ENCODE measurements at places on chromosomes 12 and 14.

DNA sequence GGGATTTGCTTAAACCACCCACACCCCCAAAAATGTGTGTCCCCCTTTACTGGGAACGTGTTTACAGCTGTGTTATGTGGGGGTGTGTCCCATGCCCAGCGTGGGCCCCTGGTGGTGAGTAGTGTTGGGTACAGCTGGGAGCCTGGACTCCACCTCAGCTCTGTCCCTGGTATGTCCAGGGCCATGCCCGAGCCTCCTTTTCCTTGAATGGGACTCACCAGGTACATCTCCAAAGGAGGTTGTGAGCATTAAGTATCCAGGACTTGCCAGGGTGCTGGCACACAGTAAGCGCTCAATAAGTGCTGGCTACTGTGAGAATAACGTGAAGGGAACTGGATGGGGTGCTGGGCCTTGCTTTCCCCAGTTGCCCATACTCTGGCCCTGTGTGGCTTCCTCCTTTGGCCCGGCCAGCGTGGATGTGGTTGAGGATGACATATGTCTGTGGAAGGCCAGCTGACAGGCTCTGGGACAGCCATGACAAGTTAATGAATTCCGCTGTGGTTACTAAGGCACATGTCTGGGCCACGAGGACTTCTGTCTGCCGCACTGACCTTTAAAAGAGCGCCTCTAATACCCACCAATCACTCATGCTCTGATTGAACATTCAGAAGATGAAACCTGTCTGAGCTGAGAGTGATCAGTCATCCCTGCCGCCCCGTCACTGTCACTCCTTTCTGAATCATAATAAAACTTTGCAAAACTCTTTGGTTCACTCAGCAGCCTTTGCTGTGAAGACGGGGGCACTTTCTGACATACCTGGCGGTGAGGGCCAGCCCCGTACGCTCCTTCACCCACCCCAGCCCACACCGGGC is 74.7 kb downstream of the DIO3 start:
- DNase-seq = no peak

DNA sequence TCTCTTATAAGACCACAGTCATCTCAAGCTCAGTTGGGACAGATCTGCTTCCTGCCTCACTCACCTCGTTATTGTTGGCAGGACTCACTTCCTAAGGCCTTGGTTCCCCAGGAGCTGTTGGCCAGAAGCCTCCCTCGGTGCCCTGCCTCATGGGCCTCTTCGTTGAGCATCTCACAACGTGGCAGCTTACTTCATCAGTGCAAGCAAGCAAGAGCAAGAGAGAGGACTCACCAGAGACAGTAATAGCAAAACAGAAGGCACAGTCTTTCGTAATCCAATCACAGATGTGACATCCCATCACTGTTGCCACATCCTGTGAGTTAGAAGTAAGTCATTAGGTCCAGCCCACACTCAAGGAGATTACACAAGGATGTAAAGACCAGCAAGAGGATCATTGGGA is 5.1 kb upstream of the NUMB start:
- DNase-seq = peak; percentile 88

DNA sequence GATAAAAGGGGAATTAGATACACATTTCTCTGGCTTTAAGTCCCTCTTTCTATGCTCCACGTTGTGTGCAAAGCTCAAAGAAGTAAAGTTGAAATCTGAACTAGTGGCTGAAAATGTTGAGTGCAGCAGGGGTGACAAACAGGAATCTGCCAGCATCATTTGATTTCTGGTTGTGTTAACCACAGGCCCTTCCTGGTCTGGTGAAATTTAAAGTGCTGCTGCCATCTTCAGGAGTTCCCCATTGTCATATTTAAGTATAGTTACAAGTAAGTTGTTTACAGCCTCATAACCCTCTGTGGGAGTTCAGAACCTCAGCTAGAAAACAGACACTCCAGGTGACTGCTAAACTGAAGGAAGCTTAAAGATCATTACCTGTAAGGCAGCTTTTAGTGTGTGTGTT is 90.9 kb upstream of the CCDC196 start:
- DNase-seq = no peak

- DNase-seq = no peak
These were observed 58.3 kb downstream of the GALNT16 start for GRCh38 chr14:69318241-69318640.
